Activated CD8-positive, alpha-beta memory T cell treated with anti-CD3 and anti-CD28 coated beads, Interleukin-2, amount 50 U/mL, for 4 hours (primary cell): ENCODE measurements at places on chromosomes 6 and 20.

DNA sequence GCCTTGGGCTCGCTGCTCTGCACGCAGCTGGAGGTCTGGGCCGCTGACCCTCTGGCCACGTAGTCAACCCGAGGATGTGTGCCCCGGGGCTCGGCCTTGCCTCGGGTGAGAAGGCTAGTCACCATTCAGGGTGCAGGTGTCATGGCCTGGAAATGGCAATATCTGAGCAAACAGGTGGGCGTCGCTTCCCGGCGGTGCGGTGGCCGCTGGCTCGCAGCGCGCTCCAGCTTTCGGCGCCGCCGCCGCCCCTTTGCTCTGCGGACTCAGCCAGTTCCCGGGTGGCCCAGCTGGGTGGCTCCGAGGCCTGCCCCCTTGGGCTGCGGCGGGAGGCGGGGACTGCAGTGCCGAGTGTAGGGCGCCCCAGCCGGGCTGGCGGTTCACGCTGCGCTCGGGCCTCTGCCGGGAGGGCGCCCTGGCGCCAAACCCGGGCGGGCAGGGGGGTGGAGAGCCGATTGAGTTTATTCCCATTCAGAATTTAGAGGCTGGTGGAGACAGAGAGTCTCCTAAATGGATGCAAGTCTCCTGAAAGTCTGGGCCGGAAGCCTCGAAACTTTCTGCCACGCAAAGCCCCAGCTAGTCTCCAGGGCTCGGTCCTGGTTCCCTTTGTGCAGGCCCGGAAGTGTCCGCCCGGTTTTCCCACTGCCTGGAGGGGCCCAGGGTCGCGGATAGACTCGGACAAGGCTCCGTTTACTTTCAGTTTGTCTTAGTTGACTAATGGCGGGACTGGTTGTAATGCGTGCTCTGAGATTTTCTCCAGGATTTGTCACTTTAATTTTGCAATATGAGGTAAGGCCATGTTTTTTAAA, 11.3 kb upstream of the TFAP2A start:
- no peak for DNase-seq

DNA sequence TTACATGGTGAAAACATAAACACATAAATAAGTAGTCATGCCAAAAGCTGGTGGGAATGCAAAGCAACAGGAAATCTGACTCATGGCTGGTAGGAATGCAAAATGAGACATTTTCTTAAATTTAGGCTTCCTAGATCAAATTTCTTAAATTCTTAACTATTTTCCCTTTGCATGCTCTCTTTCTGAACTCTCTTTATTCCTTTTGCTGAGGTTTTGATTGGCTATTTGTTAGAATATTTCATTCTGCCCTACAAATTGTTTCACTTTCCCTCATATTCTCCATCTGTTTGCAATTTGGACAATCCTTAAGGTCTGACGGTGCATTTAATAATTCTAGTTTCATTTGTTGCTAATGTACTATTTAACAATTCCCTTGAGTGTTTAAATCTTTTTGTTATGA, 437.5 kb upstream of the RGS17 start:
- no peak for DNase-seq

GRCh38 chr6:165852676-165853075, 189.6 kb upstream of the PDE10A start:
- DNase-seq = no peak

DNA sequence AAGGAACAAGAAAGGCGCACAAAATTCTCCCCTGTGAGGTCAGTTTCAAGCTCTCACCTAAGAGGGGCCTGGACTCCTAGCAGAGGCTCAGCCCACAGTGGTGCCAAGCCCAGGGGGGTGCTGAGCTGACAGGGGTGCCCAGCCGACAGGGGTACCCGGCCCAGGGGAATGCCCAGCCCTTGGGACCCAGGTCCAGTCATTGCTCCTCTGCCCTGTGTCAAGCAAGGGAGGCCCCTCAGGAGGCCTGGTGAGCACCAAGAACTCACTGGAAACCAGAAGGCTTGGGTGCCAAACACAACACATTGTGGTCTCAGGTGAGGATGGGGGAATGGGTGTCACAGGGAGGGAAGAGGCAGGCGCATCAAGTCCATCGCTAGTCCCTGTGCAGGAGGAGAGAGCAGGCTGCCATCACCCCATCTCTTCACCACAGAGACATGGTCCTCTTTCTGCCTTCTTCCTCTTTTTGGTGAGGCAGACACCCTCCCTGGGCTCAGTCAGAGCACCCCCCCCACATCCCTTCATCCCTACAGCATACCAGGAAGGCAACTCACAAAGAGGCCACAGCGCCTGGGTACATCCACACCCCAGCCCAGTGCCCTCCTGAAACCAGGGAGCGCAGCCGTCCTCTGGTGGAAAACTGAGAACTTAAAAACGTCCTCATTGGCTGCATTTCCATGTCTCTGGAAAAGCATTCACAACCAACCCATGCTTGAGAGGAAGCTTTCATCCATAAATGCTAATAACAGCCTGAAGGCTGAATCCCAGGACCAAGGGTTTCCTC, 111.3 kb downstream of the BANF2 start:
- DNase-seq = no peak

DNA sequence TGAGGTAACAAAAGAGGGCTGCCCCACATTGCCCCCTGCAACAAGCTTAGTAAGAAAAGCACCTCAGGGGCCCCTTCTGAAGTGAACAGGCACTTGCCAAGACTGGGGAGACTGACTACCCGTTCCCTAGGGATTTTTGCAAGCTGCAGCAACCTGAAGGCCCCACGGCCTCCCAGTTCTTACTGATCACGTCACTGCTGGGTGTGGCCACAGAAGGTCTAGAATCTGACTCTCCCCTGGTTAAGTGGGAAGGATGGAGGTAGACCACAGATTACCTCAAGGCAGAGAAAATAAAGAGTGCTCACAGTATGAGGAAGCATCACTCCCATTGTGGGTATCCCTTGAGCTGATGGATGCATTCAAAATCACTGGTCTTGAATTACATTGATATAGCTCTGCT, 201.5 kb upstream of the KCNQ5 start:
- DNase-seq = no peak

- DNase-seq = no peak
Measured at GRCh38 chr20:12936020-12936419, 72.8 kb upstream of the SPTLC3 start.

DNA sequence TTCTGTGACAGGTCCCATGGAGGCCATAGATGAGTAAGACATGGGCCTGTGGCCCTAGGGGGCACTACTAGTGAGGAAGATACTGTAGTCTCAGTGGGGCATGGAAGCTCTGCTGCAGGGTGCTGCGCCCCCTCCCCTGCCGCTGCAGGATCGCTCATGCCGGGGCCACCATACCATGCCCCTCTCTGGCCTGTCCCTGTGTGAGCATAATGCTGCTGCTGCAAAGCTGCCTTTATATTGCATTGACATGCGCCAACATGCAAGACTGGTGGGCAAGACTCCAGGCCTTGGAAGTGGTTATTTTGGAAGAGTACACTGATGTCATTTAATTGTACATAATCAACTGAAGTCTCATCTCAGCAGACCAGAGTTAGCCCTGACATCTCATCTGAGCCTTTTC, 60.0 kb downstream of the TOX2 start:
- DNase-seq = no peak

DNA sequence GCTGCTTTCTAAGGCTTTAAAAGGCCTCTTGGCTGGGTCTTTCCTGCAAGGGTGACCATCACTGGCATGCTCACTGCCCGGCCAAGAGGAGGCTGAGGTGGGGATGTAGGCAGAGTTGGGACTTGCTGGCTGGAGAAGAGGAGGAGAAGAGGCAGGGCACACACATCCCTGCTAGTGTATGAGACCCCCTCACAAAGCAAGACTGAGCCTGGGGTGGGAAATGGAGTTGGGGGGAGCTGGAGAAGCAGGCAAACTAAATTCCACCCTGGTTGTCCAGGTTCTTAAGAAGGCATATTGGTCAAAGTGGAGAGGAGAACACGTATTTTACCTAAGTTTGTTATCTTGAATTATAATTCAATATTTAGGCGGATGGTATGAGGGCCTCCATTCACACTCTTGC, 1.7 kb upstream of the KIZ start:
- DNase-seq = no peak

DNA sequence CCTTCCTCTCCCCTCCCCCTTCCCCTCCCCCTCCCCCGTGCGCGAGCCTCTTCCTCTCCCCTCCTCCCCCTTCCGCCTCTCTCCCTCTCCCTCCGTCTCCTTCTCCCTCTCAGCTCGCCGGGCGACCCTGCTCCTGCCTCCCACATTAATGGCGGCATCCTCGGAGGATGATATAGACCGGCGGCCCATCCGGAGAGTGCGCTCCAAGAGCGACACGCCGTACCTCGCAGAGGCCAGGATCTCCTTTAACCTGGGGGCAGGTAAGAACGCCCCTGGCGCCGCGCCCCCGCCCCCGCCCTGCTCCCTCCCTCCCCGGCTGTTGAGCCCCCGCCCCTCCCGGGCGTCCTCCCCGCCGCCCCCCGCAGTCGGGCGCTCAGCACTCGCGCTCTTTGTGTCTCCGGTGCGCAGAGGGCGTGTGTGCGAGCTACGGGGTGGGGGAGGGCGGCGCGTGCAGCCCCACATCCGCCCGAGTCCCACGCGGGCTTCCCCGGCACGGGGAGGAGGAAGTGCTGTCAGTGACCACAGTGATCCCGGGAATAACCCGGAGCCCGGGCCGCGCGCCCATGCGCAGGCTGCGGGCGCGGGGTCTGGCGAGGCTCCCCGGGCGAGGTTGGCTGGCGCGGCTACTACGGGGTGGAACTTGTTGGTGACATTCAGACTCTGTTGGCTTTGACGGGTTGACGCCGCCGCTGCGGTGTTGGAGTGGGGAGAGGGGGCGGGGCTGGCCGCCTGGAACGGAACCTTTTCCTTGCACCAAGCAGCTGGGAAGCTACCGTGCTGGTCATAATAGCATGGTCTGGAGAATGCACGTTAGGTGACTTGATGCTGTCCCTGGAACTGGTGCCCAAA, 33.2 kb downstream of the PHACTR1 start:
- no peak for DNase-seq
